Peyer's patch (tissue), 4 donors: ENCODE measurements at places on chromosomes 16 and 17.

DNA sequence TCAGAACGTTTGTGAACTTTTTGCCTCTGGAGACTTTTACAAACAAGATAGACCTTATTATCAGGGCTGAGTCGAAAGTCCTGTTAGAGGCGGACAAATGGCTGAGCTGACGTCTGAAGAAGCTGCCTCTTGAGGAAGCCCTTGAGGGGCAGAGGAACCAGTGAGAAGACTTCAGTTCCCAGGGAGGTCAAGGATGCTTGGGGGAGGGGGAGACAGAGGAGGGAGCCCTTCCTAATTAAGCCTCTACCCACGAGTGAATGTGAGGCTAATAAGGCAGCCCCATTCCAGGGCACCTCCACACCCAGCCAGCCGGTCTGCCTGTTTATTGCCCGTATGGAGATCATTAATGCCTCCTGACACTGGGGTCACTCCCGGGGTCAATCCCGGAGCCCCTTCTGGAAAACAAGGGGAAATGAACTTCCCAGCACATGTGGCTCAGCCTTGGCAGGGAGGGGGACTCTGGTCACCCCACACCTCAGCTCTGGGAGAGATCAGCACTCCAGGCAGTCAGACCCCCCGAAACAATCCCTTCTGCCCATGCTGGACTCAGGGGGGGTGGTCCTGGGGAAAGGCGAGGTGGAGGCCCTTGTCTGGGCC is 9.2 kb upstream of the TBX4 start:
- DNase-seq = no peak
- H3K36me3 ChIP-seq = no peaks in the 10 kb centered on the region
- H3K27ac ChIP-seq = no peak overlapping the region
- no peaks in the 10 kb centered on the region for H3K27me3 ChIP-seq

- no peak overlapping the region for H3K4me3 ChIP-seq
- no peaks in the 10 kb centered on the region for H3K27me3 ChIP-seq
- H3K4me1 ChIP-seq = no peaks in the 10 kb centered on the region
- no peak overlapping the region for H3K27ac ChIP-seq
- no peaks in the 10 kb centered on the region for H3K36me3 ChIP-seq
Measured at GRCh38 chr17:9444687-9445086, 130.9 kb downstream of the STX8 start.

- no peaks in the 10 kb centered on the region for H3K4me1 ChIP-seq
- no peak overlapping the region for H3K27ac ChIP-seq
- no peak overlapping the region for H3K4me3 ChIP-seq
Measured at GRCh38 chr17:59315866-59316265, 15.6 kb upstream of the YPEL2 start.

DNA sequence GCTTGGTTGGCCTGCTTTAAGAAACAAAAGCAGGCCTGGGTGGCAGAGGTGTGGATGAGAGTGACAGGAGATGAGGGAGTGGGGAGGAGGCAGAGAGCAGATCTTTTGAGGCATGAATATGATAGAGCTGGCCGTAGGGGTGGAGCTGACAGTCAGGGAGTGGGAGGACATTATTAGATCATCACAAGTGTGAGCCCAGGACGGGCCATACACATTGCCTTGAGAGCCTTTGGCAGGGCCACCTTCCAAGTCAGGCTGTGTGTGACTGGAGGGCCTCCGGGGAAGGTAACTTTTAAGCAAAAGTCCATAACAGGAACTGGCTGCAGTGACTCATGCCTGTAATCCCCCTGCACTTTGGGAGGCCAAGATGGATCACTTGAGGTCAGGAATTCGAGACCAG is 26.3 kb downstream of the GINS3 start:
- no peaks in the 10 kb centered on the region for H3K4me1 ChIP-seq
- no peak overlapping the region for H3K27ac ChIP-seq
- no peaks in the 10 kb centered on the region for H3K27me3 ChIP-seq
- no peak overlapping the region for H3K4me3 ChIP-seq
- DNase-seq = no peak

GRCh38 chr17:75909812-75910274 is 5.2 kb upstream of the MRPL38 start:
- no peak overlapping the region for H3K4me3 ChIP-seq
- peaks cover 6% of the 10 kb centered on the region for H3K36me3 ChIP-seq
- DNase-seq = no peak
- no peaks in the 10 kb centered on the region for H3K4me1 ChIP-seq

- H3K4me1 ChIP-seq = peaks cover 15% of the 10 kb centered on the region
- H3K4me3 ChIP-seq = peak overlapping the region; percentile 21
- no peaks in the 10 kb centered on the region for H3K36me3 ChIP-seq
- H3K27me3 ChIP-seq = no peaks in the 10 kb centered on the region
- DNase-seq = peak; percentile 37
- H3K27ac ChIP-seq = no peak overlapping the region
Measured at GRCh38 chr17:17300624-17301568, 2.3 kb upstream of the NT5M start.

- H3K27me3 ChIP-seq = no peaks in the 10 kb centered on the region
- DNase-seq = no peak
- H3K36me3 ChIP-seq = no peaks in the 10 kb centered on the region
- H3K4me1 ChIP-seq = no peaks in the 10 kb centered on the region
- H3K4me3 ChIP-seq = no peak overlapping the region
Measured at GRCh38 chr16:82187829-82188228, 17.8 kb upstream of the MPHOSPH6 start.

- no peaks in the 10 kb centered on the region for H3K4me1 ChIP-seq
- H3K27ac ChIP-seq = no peak overlapping the region
- H3K4me3 ChIP-seq = no peak overlapping the region
- H3K36me3 ChIP-seq = no peaks in the 10 kb centered on the region
Measured at GRCh38 chr17:80160536-80160935, 9.3 kb upstream of the CARD14 start.

DNA sequence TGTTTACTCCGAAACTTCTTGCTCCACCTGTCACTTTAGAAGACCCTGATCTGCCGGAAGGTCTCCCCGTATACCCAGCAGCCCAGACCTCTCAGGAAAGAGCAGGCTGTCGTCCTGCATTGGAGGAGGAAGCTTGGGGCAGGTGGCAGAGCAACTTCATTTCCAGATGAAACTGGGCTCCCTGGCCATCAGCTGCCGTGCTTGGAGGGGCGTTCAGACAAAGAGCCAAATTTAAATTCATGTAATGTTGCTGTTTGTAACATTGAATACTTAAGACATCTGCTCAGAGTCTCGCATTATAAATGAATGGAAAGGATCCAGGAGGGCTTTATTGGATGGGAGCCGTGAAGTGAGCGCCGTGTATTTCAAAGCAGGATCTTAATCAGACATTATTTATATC is 628.5 kb downstream of the MAF start:
- no peaks in the 10 kb centered on the region for H3K36me3 ChIP-seq
- no peak for DNase-seq
- no peaks in the 10 kb centered on the region for H3K4me1 ChIP-seq
- no peak overlapping the region for H3K4me3 ChIP-seq
- H3K27me3 ChIP-seq = no peaks in the 10 kb centered on the region

- H3K27me3 ChIP-seq = no peaks in the 10 kb centered on the region
- no peak for DNase-seq
- H3K27ac ChIP-seq = no peak overlapping the region
- no peaks in the 10 kb centered on the region for H3K36me3 ChIP-seq
- no peak overlapping the region for H3K4me3 ChIP-seq
- no peaks in the 10 kb centered on the region for H3K4me1 ChIP-seq
Measured at GRCh38 chr17:6027342-6028024, 42.7 kb upstream of the WSCD1 start.

DNA sequence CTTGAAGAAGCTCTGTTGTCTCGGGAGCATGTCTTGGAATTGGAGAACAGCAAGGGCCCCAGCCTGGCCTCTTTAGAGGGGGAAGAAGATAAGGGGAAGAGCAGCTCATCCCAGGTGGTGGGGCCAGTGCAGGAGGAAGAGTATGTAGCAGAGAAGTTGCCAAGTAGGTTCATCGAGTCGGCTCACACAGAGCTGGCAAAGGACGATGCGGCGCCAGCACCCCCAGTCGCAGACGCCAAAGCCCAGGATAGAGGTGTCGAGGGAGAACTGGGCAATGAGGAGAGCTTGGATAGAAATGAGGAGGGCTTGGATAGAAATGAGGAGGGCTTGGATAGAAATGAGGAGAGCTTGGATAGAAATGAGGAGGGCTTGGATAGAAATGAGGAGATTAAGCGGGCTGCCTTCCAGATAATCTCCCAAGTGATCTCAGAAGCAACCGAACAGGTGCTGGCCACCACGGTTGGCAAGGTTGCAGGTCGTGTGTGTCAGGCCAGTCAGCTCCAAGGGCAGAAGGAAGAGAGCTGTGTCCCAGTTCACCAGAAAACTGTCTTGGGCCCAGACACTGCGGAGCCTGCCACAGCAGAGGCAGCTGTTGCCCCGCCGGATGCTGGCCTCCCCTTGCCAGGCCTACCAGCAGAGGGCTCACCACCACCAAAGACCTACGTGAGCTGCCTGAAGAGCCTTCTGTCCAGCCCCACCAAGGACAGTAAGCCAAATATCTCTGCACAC is 21.2 kb downstream of the AKAP1 start:
- no peak overlapping the region for H3K4me3 ChIP-seq
- H3K27ac ChIP-seq = peak overlapping the region; percentile 70
- H3K27me3 ChIP-seq = no peaks in the 10 kb centered on the region
- DNase-seq = no peak
- H3K36me3 ChIP-seq = peaks cover 8% of the 10 kb centered on the region

DNA sequence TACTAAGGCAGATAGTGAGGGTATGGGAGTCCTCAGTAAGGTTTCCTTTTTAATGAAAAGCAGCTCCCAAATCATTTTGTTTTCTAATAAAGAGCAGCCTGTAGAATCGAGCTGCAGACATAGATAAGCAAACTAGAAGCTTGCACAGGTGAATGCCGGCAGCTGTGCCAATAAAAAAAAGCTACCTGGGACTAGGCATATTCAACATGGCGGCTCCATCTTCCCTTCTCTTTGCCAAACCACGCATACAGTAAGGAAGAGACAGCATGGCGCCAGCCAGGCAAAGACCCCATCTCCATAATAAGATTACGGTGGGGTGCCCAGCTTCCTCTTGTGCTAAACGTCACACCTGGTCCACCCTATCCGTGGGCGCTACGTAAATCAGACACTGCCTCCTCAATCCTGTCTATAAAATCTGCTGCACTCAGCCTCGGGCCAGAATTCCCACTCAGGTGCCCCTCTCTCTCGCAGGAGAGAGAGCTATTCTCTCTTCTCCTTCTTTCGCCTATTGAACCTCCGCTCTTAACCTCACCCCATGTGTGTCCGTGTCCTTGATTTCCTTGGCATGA is 92.7 kb upstream of the FA2H start:
- H3K27me3 ChIP-seq = no peaks in the 10 kb centered on the region
- H3K4me1 ChIP-seq = no peaks in the 10 kb centered on the region
- no peak for DNase-seq

DNA sequence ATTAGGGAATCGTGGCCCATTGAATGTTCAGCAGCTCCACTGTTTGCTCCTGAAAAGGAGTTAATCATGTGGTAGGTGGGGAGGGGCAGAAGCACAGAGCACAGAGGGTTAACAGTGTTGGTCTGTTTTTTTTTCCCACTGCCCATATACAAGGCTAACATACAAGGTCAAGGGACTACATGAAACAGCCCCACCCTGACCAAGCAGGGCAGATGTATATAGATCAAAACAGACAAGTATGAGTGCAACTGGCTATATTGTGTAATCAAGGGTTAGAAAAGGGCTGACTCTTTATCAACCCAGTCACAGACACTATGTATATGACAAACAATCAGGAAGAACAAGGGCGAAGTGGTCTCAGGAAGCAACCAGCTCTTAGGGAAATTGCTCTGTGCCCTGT is 186.6 kb upstream of the CDH11 start:
- H3K36me3 ChIP-seq = no peaks in the 10 kb centered on the region
- no peaks in the 10 kb centered on the region for H3K4me1 ChIP-seq
- H3K27ac ChIP-seq = no peak overlapping the region
- no peak for DNase-seq

DNA sequence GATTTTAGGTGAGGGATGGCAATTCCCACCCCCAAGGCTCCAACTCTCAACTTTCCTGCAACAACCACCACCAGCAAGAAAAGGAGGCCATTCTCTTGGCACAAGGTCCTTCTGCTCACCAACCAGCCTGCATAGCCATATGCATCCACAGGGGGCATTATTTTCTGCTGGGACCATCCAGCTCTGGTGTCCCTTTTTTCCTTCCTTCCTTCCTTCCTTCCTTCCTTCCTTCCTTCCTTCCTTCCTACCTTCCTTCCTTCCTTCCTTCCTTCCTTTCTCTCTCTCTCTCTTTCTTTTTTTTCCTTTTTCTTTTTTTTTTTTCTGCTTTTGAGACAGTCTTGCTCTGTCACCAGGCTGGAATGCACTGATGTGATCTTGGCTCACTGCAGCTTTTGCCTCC is 21.1 kb upstream of the COX10 start:
- no peak for DNase-seq
- no peak overlapping the region for H3K4me3 ChIP-seq
- no peaks in the 10 kb centered on the region for H3K4me1 ChIP-seq
- H3K36me3 ChIP-seq = no peaks in the 10 kb centered on the region

GRCh38 chr17:73155410-73156165 is 9.2 kb upstream of the SSTR2 start:
- no peak for DNase-seq
- no peak overlapping the region for H3K4me3 ChIP-seq
- no peaks in the 10 kb centered on the region for H3K4me1 ChIP-seq
- H3K36me3 ChIP-seq = no peaks in the 10 kb centered on the region

- peak; percentile 83 for DNase-seq
- H3K27me3 ChIP-seq = no peaks in the 10 kb centered on the region
- H3K27ac ChIP-seq = no peak overlapping the region
Measured at GRCh38 chr16:86026171-86026910, 127.4 kb downstream of the IRF8 start.

- H3K27ac ChIP-seq = peak overlapping the region; percentile 7
- no peaks in the 10 kb centered on the region for H3K36me3 ChIP-seq
- H3K4me3 ChIP-seq = no peak overlapping the region
- H3K27me3 ChIP-seq = no peaks in the 10 kb centered on the region
- no peaks in the 10 kb centered on the region for H3K4me1 ChIP-seq
Measured at GRCh38 chr16:68287276-68288251, 23.2 kb downstream of the SLC7A6OS start.

DNA sequence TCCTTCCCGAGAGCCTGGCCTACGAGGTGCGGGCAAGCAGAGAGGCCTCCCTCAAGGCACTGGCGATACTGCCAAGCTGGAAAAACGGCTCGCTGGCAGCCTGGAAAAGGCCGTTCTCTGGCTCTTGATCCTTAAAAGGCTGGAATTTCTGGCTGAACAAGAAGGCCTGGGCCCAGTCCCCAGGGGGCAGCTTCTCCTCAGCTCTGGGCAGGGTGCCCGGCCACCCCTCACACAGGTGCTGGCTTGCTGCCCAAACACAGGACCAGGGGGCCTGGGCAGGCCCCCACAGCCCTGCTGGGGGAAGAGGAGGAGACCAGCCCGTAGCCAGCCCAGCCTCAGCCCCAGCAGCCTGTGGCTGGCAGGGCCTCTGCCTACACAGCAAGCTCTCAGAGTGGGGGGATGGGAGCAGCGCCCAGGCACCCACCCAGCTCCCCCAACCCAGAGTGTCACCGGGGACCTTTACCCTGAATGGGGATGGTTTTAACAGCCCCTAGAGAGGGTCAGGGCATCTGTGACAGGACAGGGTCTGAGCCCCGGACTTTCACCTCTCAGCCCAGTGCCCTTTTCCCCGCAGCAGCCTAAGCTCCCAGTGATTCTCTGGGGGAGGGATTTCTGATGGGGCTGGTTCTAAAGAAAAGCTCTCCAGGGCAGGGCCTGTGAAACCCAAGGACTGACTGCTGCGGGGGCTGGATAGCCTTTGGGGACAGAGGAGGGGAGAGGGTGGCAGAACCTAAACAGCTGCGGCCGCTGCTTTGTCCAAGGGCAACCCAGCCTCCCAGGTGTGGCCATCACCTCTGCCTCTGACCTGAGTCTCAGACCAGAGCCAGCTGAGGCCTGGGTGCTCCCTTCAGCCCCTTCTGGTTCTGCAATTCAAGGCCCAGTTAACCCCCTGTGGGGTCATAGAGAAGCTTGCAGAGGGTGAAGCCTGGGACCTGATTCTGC is 38.6 kb upstream of the TOB1 start:
- no peak overlapping the region for H3K4me3 ChIP-seq
- H3K4me1 ChIP-seq = peaks cover 25% of the 10 kb centered on the region
- no peaks in the 10 kb centered on the region for H3K36me3 ChIP-seq
- H3K27ac ChIP-seq = peak overlapping the region; percentile 70
- DNase-seq = peak; percentile 67
